ENCODE measurements at places on chromosomes 6 and 20.

DNA sequence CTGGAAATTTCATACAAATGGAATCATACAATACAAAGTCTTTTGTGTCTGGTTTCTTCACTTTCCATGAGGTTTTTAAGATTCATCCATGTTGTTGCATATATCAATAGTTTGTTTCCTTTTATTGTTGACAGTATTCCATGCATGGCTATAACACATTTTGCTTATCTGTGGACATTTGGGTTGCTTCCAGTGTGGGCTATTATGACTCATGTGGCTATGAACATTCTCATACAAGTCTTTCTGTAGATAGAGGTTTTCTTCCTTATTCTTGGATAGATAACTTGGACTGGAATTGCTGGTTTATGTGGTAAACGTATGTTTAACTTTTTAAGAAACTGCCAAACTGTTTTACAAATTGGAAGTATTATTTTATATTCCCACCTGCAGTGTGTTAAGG is 30.0 kb upstream of the KIF6 start:
- no peak for DNase-seq

DNA sequence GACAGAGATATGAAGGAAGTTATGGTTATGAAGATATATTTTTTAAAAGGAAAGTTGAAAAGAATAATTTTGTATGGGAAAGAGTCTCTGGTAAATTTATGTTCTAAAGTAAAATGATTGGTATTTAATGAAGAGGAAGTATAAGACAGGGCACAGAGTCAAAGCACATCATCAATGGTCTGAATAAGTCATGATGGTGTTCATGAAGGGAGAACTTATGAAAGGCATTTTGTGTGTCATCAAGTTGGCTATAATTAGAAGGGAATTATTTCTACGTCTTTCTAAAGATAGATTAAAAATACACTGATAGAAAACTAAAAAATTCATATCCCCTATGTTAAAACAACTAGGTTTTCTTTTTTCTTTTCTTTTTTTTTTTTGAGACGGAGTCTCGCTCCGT is 21.4 kb upstream of the SNAI1 start:
- no peak for DNase-seq

GRCh38 chr20:58233881-58234528 is 5.6 kb upstream of the ANKRD60 start:
- DNase-seq = peak; percentile 67

GRCh38 chr6:140542863-140543262 is 1168.4 kb upstream of the CITED2 start:
- no peak for DNase-seq

GRCh38 chr6:20778912-20779311 is 244.7 kb downstream of the CDKAL1 start:
- no peak for DNase-seq

- DNase-seq = peak; percentile 71
Measured at GRCh38 chr20:11686820-11687543, 230.7 kb upstream of the BTBD3 start.

GRCh38 chr6:116253188-116253504 is 729 bp downstream of the TSPYL4 start:
- DNase-seq = no peak

DNA sequence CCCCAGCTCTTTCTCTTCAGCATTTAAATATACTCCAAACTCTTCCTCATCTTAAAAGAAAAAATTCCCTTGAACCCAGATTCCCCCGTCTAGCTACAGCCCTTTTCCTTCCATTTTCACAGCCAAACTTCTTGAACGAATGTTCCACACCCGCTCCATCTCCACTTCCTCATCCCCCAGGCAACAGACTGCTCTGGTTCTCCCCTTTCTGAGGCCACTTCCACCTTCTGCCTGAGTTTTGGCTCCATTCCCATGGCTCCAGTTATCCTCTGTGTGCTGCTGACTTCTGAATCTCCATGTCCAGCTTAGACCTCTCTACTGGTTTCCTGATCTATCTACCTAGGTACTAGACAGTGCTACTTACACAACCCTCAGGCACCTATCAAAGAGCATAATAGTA is 106.4 kb downstream of the RALGAPA2 start:
- no peak for DNase-seq

GRCh38 chr6:4091941-4092340 is 13.0 kb upstream of the FAM217A start:
- DNase-seq = no peak

GRCh38 chr20:58697201-58697866 is 4.7 kb downstream of the NPEPL1 start:
- peak; percentile 13 for DNase-seq

- no peak for DNase-seq
Measured at GRCh38 chr20:8151372-8151771, 19.3 kb downstream of the PLCB1 start.

GRCh38 chr20:1905693-1906092 is 10.5 kb downstream of the SIRPA start:
- DNase-seq = no peak

DNA sequence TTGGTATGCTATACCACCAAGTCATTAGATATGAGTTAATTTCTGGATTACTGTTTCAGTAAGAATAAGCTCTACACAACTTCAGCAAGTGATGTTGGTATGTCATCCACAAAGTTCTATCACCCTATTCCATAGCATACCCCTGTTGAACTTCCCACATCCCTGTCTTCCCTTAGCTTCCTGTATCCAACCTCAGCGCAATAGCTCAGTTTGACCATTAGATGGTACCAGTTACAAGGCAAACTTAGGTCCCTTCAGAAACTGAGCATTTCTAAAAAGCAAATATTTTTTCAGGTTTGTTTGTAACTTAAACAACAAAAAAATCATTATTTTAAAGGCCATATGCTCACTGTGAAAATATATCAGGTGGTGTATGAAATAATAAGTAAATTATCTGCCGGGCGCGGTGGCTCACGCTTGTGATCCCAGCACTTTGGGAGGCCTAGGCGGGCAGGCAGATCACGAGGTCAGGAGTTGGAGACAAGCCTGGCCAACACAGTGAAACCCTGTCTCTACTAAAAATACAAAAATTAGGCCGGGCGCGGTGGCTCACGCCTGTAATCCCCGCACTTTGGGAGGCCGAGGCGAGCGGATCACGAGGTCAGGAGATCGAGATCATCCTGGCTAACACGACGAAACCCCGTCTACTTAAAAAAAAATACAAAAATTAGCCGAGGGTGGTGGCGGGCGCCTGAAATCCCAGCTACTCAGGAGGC is 8.8 kb upstream of the MOG start:
- DNase-seq = no peak
